ENCODE measurements at places on chromosomes 2 and 18.

GRCh38 chr2:143329288-143329687 lies 200.1 kb downstream of the ARHGAP15 start:
- DNase-seq, result no peak

GRCh38 chr18:24915547-24915946 lies 436.4 kb downstream of the ZNF521 start:
- DNase-seq, result peak; percentile 18

DNA sequence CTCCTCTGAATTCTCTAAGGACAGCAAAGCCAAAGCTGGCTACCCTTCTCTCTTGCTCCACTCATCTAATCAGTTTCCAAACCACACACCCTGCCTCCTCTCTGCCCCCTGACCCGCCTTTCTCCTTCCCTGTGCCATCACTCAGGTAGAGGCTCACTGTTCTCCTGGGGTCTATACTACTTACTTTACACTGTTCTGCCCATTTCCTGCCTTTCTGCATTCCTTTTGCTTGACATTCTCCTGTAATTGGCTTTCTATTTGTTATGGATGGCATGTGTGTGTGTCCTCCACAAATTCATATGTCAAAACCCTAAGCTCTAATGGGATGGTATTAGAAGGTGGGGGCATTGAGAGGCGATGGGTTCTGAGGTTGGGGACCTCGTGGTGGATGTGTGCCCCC lies 675.2 kb upstream of the ID2 start:
- no peak for DNase-seq

GRCh38 chr2:18432999-18433398 lies 127.5 kb downstream of the RDH14 start:
- DNase-seq, result no peak

DNA sequence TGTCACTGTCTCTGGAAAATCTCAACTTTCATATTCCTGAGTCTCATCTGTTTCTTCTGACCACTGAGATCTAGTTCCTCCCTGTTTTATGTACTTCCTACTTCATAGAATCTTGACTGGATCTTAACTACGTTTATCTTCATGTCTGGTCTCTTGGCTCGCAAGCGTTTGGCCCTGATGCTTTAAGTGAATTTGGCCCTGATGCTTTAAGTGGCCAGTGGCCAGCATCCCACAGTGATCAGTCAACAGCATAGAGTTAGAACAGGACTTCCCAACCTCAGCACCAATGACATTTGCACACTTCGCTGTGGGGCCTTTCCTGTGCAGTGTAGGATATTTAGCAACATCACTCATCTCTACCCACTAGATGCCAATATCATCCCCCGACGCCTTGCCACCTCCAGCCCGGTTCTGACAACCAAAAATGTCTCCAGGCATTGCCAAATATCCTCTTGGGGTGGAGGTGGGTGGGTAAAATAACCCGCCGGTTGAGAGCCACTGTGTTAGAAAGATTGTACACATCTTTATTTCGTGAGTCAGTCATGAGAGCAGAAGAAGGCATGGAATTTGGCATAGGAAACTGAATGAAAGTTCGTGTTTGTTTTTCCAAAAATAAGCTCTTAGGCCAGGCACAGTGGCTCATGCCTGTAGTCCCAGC lies 12.2 kb downstream of the TM4SF20 start:
- DNase-seq, result no peak

- no peak for DNase-seq
Measured at GRCh38 chr2:28054916-28055315, 164.4 kb downstream of the BABAM2 start.

DNA sequence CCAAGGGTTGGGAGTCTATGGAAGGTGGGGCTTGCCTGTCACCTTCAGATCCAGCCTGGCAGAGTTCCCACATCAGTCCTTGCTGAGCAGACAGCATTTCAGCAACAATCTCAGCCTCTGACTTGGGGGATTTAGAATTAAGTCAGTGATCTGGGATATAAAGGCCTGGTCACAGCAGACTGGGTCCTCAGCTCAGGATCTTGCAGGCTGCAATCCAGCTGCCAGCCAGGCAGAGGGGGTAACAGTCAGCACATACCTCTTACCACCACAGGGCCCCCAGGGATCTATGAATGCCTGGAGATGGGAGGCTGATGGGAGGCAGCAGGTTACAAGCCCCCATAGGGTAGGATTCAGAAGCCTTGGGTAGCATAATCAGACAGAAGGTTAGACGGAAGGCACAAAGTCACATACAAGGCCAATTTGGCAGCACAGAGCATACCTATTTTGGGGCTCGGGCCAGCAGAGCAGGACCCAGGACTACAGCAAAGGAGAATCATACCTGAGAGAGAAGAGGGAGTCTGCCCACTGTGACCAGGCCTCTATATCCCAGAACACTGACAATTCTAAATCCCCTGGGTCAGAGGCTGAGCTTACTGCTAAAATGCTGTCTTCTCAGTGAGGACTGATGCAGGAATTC lies 163.5 kb downstream of the MTCL1 start:
- no peak for DNase-seq

- DNase-seq, result no peak
Measured at GRCh38 chr2:6958616-6959235, 41.5 kb downstream of the RNF144A start.

- no peak for DNase-seq
Measured at GRCh38 chr2:1277634-1278033, 135.6 kb upstream of the TPO start.

- no peak for DNase-seq
Measured at GRCh38 chr2:238305092-238305862, 15.0 kb upstream of the TRAF3IP1 start.

DNA sequence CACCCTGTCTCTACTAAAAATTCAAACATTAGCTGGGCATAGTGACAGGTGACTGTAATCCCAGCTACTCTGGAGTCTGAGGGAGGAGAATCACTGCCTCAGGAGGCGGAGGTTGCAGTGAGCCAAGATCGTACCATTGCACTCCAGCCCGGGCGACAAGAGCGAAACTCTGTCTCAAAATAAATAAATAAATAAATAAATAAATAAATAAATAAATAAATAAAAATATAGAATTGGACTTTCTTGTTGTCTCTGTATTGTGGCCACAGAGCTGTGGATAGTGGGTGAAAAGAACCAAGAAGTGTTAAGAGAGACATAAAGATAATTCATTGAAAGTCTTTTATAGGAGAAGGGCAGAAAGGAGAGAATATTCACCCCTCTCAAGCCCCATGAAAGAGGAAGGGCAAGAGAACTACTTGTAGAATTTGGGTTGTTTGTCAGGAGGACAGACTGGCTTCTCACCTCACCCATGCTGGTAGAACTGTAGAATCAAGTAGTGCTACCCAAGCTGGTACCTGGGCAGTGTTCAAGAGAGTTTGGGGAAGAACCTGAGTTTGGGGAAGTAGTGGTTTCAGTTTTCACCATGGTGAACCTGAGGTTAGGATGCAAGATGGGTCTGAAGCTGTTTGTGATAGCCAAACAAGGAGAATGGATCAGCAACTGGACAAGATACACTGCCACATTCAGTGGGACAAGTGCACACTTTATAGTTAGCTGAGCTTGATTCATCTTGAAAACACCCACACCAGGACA lies 256.5 kb downstream of the CD226 start:
- DNase-seq, result no peak

DNA sequence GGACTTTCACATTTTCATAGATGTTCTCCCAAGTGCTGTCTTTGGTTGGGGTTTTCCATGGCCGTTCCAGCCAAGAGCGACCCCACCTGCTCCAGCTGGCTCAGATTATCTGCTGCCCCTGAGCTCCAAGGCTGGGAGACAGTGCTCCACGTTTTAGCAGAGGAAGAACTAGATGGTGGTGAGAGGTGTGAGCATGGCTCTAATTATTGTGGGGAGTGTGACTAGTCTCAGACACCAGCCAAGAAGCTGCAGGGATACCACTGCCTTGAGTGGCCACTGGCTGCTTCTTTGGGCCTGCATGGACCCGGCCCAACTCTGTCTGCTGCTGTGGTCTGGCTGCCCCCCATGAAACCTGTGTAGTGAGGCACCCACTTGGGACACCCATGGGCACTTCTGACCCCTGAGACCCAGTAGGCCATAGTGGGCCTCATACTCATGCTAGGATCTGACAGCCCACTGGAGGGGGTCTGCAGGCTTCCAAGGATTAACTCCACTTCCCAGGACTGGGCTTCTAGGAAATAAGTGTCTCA lies 2.8 kb upstream of the NCL start:
- DNase-seq, result no peak

DNA sequence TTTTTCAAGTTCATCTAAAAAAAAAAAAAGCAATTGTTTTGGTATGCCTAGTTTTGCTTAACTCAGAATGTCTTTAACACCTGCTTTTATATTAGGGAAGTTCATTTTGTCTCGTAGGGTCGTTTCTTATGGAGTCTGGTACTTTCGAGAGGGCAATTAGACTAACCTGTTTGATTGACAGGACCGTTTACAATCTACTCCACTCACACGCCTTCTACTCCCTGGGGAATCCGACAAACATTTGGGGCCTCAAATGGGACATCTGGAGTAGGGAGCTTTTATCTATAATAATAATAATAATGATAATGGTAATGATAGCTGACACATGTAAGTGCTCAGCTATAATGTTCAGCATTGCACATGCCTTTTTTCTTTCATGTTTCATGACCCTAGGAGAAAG lies 261.6 kb upstream of the RASGRP3 start:
- DNase-seq, result no peak

GRCh38 chr2:174322746-174323145 lies 12.0 kb upstream of the SP9 start:
- DNase-seq, result no peak

DNA sequence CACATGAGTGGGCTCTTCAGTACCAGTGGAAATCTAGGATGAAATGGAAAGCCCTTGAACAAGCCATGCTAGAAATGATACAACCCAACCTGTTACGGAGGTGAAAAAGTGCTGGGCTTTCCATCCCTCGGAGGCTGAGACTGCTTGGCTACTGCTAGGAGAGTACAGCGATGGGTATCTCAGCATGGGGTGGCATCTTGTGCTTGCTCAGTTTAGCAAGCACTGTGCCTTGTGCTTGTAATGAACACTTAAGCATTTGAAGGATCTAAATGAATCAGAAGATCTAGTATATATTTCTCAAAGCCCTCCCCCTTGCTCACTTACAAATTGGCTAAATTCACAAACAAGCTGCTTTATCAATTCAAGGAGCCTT lies 44.3 kb upstream of the EHBP1 start:
- no peak for DNase-seq

DNA sequence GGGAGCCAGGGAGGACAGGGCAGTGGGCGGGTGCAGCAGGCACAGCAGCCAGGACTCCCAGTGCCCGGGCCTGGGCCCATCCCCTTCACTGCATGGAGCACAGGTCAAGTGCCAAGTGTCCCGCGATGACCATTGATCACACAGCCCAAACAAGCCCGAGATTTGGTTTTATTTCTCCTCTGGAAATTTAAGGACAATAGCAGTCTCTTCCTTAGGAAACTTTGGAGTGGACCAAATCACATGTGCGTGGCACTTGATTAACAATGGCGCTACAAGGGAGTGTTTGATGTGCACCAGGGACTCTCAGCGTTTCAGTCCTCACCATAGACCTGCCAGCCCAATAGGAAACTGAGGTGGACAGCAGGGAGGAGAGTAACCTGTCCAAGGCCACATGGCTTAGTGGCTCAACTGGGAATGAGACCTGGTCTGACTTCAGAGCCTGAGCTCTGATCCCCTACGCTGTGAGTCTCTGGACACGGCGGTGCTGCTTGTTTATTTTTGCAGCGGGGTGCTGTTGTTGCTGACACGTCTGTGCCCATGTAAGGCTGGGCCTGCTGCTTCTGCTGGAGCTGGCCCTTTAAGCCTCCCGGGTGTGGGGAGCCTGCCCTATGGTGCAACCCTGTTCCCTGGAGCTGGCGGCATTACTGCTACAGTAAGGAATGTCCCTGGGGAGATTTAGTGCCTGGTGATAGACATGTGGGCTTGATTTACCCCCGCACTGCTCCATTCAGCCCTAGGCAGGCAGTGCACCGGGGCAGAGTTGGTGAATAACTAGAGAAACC lies 194.2 kb downstream of the INHBB start:
- no peak for DNase-seq

DNA sequence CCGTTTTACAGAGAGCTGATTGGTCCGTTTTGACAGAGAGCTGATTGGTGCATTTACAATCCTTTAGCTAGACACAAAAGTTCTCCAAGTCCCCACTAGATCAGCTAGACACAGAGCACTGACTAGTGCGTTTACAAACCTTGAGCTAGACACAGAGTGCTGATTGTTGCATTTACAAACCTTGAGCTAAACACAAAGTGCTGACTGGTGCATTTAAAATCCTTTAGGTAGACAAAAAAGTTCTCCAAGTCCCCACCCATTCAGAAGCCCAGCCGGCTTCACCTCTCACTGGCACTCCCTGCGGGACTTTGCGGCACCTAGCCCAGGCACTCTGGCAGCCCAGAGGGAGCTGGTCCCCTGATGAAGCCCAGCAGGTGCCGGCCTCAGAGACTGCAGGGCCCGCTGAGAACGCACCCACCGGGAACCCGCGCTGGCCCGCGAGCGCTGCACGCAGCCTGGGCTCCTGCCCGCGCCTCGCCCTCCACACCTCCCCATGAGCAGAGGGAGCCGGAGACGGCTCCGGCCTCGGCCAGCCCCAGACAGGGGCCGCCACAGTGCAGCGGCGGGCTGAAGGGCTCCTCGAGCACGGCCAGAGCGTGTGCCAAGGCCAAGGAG lies 508.1 kb upstream of the CHAC2 start:
- DNase-seq, result no peak

DNA sequence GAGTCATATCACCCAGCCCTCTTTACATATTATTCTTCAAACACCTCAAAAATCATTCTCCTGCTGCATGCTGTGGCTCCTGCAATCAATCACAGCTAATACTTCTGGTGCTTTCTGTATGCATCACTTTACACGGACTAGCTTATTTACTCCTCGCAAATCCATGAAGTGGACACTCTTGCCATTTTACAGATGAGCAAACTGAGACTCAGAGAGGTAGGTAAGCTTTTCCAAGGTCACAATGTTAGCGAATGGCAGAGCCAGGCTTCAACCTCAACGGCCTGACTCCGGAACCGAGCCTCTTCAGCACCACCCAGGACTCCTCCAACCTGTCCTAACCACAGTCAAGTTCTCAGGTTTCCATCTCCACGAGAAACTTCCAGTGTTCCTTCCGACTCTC lies 36.8 kb downstream of the TCF4 start:
- no peak for DNase-seq

DNA sequence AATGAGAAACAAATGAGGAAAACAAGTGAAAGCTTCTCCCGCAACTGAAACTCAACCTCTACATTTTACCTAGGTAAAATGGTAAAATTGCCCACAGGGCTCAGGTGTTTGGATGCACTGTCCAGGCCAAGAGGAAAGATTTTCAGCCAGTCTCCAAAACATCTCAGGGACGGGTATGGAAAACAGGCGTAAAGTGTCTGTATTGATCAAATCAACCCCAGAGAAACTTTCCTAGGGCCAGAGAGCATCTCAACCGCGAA lies 361 bp upstream of the HAT1 start:
- DNase-seq, result no peak

DNA sequence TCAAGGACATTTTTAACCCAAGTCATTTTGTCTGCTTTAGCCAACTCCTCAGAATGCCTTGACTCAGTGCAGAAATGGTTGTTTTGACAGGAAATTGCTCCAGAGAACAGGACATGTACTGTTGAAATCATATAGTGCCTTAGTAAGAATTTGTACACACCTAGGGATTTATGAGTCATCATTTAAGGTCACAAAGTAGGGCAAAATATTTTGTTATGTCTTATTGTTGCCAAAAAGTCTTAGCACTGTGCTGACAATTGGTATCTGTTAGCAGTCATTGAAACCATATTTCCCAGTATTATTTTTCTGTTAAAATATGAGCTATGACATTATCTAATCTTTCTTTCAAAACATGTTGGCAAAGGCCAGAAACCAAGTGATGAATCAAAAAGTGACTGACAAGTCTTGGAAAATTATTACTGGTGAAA lies 104.5 kb downstream of the OSBPL6 start:
- DNase-seq, result no peak

- DNase-seq, result no peak
Measured at GRCh38 chr2:133315280-133315679, 253.0 kb downstream of the NCKAP5 start.
